ENCODE measurements at places on chromosomes 13 and 19. TPM values are rescaled to one million over a fixed set of nuclear protein-coding genes. Genes with fewer than 3 reads are reported as not detected.

GPR12 gene
- polyA plus RNA-seq, result not detected

ZNF761 gene
- 17.4 TPM for polyA plus RNA-seq

MRPS31 gene
- polyA plus RNA-seq, result 46.9 TPM

NANOS2 gene
- not detected for polyA plus RNA-seq

ACTMAP gene
- polyA plus RNA-seq, result 21.1 TPM

All from left renal cortex interstitium (tissue), 4 donors.